LHCN-M2 (cell line): ENCODE measurements at places on chromosomes 4 and X. TPM values are rescaled to one million over a fixed set of nuclear protein-coding genes. Genes with fewer than 3 reads are reported as not detected.

GRCh38 chr4:1187182-1187581, 14.8 kb upstream of the SPON2 start:
- DNase-seq, result no peak

- DNase-seq, result no peak
Observed at GRCh38 chrX:7073336-7073735, 74.2 kb upstream of the STS start.

GRCh38 chr4:150889306-150889705, 125.8 kb downstream of the LRBA start:
- no peak for DNase-seq

- DNase-seq, result no peak
Observed at GRCh38 chrX:64184396-64184795, 21.1 kb downstream of the AMER1 start.

GRCh38 chr4:52852711-52853110, 9.4 kb upstream of the RASL11B start:
- no peak for DNase-seq

GRCh38 chrX:153863251-153863991, 22.6 kb downstream of the L1CAM start:
- no peak for DNase-seq

- DNase-seq, result no peak
Observed at GRCh38 chr4:159146488-159146887, 43.6 kb downstream of the RAPGEF2 start.

DNA sequence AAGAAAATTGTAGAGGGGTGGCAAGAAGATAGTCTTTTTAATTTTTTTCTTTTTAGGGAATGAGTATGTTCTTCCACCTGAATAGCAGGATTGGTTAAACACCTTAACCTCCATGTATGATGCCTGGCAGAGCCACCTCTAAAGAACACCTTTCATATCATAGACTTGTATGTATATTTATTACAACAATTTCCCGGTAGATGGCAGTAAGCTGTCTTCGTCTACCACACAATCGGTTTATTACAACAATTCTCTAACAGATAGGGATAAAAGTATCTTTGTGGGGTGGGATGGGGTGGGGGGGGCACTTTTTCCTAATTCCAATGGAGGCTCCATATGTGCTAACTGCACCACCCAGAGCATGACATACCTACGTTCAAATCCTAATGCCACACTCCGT, 255.5 kb downstream of the LDB2 start:
- DNase-seq, result no peak

DNA sequence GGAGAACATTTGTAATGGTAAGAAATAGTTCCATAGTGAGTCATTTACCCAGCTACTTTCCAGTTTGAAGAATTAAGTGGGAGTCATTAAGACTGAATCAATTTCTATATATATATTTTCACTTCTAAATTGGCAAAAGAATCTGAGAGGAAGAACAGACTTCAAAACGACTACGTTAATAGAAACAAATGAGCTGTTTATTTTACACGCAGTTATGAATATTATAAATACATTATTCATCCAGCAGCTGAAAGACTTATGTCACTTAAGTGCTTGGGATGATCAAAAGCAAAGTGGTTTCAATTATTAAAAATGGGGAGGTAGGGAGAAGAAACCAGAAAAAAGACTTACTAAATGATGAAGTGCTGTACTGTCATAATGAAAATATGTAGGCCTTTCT, 260.5 kb upstream of the DDX53 start:
- DNase-seq, result no peak

DNA sequence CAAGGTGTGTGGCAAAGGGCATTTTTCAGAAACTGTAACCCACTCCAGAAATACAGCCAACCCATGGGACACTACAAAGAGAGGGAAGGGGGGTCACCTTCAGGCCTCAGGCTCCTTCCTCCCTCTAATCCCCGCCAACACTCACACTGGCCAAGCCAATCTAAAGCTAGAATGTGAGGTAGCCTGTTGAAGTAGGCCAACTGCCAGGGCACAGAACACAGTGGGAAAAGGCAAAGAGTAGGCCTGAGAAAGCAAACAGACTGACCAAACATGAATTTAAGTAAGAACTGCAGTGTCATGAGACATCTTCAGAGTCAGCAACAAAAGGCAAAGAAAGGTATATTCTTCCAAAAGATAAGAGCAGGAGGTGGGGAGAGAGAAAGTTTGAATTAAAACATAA, 289.0 kb downstream of the HNRNPD start:
- DNase-seq, result no peak

DNA sequence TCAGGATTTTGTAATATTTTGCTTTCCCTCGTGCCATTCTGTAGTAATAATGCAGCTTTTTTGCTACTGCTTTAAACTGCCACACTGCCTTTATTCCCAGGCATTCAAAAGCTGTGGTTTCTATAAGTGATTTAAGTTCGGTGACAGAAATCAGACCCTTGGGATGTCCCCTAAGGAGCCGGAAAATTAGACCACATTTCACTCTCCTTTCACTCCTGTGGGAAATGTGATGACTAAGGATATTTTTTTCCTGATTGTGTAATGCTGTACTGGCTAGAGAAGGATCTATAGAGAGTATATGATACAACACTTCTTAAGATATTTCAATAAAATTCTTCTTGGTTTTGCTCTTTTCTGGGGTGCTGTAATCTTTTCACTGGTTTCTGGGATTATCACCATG, 24.4 kb downstream of the UGT2A3 start:
- DNase-seq, result peak; percentile 50

- no peak for DNase-seq
Observed at GRCh38 chrX:24147165-24147564, 2.4 kb upstream of the ZFX start.

DNA sequence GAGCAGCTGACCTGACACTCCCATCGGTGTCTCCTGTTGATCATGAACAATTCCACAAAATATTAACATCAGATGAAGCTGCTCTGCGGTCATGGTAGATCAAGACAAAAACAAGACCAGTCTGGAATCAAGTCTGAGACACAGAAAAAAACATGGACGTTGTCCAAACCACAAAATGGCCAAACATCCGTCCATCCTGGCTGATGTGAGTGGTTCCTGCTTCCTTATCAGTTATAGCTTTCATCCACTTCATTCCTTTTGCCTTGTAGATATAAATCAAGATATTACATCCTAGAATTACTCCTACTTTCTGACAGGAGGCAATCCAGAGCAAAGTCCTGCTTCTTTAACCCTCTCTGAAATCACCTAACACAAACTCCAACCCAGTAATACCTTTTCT, 28.8 kb upstream of the PCSK1N start:
- peak; percentile 49 for DNase-seq

DNA sequence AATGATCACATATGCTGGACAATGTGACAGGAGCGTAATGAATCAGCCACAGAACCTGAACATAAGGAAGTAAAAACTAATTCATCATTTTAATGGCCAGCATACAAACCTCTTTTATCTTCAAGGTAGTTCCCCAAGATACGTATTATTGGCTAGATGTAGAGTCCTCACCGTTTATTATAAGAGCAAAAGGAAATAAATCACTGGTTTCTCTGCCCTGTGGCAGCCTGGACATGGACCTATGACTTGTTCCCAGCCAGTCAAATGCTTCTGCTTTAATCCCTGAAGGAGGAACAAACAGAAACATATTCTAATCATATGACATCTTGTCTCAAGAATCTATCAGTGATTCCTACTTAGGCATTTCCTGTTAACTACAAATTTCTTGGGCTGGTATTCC, 86.8 kb upstream of the FAM241A start:
- peak; percentile 5 for DNase-seq

DNA sequence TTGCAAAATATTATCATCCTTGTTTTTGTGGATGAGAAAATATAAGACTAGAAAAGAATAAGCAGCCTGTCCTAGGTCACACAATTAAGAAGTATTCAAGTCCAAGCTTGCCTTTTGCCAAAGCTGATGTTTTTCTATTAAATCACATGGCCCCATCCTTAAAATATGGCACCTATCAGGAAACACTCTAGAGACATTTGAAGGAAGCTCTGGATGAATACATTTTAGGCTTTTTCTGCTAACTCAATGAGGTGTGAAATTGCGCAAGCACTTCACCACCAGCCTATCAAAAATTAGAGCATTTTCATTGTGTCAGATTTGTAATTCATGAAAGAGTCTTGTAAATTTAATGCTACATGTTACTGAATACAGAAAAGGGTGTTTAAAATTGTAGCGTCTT, 251.1 kb upstream of the MAD2L1 start:
- no peak for DNase-seq

DNA sequence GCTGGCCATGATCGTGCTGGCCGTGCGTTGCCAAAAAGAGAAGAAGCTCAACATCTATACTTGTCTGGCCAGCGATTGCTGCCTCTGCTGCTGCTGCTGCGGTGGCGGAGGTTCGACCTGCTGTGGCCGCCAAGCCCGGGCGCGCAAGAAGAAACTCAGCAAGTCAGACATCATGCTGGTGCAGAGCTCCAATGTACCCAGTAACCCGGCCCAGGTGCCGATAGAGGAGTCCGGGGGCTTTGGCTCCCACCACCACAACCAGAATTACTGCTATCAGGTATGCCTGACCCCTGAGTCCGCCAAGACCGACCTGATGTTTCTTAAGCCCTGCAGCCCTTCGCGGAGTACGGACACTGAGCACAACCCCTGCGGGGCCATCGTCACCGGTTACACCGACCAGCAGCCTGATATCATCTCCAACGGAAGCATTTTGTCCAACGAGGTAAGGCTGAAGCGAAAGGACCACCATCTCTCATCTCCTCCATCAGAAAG, 3.3 kb downstream of the PCDH10 start:
- DNase-seq, result no peak

DNA sequence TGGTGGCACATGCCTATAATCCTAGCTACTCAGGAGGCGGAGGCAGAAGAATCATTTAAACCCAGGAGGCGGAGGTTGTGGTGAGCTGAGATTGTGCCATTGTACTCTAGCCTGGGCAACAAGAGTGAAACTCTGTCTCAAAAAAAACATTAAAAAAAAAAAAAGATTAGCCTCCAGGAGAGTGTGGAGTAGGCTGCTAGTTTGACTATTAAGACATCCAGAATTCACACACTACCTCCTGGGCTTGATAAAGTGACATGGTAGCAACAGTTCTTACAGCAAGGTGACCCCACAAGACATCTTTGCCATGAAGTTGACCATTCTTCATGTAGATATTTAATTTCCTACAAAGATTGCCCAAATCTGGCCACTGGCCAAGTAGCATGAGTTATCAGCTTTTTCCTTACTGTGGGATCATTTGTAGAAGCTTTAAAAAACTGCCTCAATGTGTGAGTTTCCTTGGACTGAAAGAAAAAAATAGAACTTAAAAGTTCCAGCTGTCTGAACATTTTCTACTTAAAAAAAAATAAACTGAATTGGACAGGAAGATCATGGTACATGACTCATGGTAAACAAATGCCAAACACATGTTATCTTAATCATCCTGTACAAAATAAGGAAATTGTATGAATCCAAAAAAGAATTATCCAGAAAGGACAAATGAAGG, 35.3 kb upstream of the SPRY1 start:
- DNase-seq, result peak; percentile 97

DNA sequence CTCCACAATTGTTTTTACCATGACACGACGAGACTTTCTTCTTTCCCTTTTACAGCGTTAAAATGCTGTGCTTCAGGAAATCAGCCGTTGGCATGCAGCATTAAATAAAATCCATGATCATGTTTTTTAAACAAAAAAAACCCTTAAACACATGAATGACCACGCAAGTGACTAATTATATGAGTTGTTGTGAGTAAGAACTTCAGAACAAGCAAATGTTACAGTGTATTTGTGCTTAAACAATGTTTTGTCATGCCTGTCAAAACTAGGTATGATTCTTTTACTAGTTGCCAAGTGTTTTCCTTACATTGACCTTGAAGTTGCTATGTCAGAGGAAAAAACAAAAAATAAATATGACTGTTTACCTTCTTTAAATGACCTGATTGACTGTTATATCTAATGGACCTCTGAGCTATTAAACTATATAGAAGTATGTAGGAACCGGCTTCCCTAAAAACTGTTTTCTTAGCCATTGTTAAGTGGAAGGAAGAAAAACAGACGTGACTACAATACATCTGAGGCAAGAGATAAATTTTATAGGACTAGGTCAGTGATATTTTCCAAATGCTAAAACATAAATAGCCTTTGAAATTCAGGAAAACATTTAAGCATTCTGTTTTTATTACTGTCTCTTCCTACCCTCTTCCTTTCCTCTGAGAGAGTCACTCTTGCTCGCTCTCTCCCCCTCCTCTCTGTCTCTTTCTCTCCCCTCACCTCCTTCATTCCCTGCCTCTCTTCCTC, 197.1 kb downstream of the PALLD start:
- peak; percentile 49 for DNase-seq

- DNase-seq, result no peak
Observed at GRCh38 chrX:147741776-147742175, 169.9 kb upstream of the FMR1 start.

- no peak for DNase-seq
Observed at GRCh38 chr4:90597927-90598326, 470.7 kb downstream of the CCSER1 start.

- no peak for DNase-seq
Observed at GRCh38 chr4:144104509-144105130, 35.9 kb downstream of the GYPA start.

DNA sequence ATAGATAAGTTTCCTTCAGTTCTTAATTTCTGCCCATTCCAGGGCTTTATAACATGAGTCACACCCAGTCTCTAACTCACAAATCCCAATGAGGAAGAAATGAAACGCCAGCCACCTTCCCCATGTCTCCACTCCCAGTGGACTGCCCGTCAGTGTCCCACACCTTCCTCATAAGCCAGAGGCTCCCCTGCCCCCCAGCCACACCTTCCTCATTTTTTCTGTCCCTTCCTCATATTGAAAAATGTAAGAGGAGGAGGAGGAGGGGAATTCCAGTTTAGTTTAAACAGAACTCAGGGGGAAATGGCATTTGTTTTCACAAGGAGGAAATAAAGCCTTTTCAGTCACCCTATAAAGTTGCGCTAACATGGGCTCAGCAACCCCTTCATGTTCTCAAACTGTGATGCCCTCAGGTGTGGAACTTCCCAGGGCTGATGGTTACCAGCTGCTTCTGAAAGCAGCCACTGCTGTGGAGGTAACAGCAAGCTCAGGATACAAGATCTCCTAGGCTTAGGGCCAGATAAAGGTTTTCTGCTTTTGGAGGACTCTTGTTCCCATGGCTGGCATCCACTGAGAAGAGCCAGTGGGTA, 97.8 kb downstream of the PARM1 start:
- no peak for DNase-seq

DNA sequence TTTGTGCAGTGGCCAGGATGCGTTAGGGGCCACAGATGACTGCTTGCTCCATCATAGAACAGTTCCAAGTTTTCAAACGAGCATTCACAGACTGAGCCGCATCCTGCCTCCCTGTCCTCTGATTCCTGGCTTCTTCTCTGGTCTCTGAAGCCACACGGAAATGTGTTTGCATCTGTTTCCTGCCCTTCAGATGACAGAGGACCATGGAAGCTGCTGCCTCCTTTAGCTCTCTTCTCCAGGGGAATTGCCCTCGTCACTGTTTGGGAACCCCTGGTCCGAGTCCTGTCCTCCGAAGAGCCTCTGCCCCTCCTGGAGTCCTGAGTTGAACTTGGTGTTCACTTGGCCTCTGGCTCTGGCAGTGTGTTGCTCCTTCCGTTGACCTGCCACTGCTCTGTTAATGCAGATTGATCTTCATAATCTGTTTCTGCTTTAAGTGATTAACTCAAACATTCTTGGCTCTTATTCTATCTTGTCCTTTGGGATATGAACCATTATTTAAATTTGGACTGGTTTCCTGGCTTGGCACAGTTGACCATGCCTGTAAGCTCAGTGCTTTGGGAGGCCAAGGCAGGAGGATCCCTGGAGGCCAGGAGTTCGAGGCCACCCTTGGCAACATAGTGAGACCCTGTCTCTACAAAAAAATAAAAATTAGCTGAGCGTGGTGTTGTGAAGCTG, 96.0 kb downstream of the PTTG2 start:
- DNase-seq, result no peak

The MAGEB10 gene
- not detected in 2 replicates for total RNA-seq

The GLRA3 gene
- not detected in 2 replicates for total RNA-seq

The CLNK gene
- not detected in 2 replicates for total RNA-seq
